ENCODE measurements at places on chromosomes 6 and 20.
A peak's percentile ranks its signal among the peaks of the same experiment; 100 is the strongest.

GRCh38 chr6:67802771-67803170 lies 832.3 kb upstream of the ADGRB3 start:
- DNase-seq: no peak

- no peak for DNase-seq
These were observed 5.9 kb upstream of the SLC13A3 start for GRCh38 chr20:46657137-46657536.

GRCh38 chr20:52578559-52578958 lies 387.0 kb upstream of the ZFP64 start:
- no peak for DNase-seq

- DNase-seq: peak; percentile 43
These were observed 25.8 kb downstream of the BHLHE23 start for GRCh38 chr20:62980970-62981369.

GRCh38 chr6:49462599-49462926 lies 490 bp downstream of the MMUT start:
- no peak for DNase-seq

DNA sequence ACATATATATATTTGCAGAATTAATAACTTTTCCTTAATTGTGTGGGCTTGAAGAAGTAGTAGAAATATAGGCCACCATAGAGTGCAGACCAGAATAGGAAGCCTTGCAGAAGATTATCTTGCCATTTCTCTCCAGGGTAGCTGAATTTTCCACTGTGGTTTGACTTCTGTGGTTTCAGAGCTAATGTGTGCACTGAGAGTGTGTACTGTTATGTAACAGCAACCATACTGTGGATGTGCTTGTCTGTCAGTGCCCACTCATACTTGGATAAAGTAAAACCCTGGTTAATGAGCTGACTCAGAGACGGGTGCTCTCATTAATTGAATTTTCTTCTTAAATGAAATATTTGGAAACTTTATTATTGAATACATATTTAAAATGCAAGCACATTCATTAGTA lies 57.2 kb downstream of the CEP43 start:
- no peak for DNase-seq

DNA sequence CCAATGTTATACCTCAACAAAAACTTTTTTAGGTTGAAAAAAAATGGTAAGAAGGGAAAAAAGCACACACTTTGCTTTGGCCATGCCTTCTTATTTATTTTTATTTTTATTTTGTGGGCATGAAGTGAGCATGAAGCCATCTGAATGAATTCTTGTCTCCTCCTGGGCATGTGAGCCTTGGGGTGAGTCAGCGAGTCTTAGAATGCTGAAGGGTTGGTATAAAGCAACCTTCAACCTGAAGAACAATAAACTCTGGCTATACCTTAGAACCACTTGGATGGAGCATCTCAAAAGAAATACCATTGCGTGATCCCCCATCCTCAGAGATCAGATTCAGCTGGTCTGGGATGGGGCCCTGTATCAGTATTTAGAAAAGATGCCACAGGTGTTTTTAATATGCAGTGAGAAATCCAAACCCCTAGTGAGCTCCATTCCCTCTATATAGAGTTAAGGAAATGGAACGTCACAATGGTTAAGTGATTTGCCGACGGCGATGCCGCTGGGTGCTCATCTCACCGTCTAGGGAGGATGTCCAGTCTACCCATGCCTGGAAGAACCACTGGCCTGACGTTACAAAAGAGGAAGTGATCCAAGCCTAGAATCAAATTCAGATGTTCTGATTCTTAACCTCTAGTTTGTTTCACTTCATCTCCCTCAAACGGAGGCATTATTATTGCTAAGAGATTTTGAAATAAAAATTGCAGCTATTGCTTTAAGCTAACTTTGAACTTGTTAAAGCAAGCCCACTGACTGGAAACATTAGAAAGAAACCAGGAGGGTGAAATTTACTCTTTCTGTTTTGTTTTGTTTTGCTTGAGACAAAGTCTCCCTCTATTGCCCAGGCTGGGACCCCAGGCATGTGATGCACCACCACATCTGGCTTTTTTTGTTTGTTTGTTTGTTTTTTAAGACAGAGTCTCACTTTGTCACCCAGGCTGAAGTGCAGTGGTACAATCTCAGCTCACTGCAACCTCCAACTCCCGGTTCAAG lies 67.1 kb downstream of the EDN1 start:
- DNase-seq: no peak

DNA sequence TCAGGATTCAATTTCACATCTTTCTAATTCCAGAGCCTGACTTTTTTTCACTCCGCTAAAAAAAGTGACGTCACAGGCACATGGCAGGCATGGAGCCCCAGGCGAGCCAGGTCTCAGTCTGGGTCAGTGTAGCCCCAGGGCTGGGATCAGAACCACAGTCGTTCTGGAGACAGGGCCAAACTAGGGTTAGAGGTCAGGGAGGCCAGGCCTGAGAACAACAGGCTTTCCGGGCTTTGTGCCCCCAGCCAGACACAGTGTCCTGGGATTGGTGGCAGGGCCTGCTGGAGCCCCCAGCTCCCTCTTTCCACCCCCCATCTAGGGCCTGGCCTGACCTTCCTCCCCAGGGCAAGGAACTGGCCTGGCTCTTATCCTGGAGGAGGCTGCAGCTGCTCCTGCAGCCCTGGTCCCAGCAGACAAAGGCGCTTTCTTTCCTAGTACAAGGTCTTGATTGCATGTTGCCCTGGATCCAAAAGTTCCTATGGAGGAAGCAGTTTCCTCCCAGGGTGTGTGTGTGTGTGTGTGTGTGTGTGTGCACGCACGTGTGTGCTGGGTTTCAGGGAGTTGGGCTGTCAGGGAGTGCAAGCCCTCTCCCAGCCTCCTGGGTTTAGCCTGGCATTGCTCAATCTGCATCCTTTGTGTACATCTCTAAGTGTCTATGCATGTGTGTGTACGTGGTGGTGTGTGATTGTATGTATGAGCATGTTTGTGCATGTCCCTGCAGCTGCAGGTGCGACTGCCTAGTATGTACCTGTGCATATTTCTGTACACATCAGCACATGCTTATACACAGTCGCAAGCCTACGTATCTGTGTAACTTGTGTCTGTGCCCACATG lies 26.5 kb upstream of the EMILIN3 start:
- DNase-seq: no peak

GRCh38 chr20:16107172-16107870 lies 465.9 kb downstream of the KIF16B start:
- no peak for DNase-seq

GRCh38 chr6:125899726-125900182 lies 56.8 kb upstream of the HINT3 start:
- DNase-seq: no peak

GRCh38 chr6:105759015-105759414 lies 327.1 kb upstream of the PRDM1 start:
- DNase-seq: no peak

GRCh38 chr20:58524814-58525213 lies 9.6 kb upstream of the APCDD1L start:
- no peak for DNase-seq

DNA sequence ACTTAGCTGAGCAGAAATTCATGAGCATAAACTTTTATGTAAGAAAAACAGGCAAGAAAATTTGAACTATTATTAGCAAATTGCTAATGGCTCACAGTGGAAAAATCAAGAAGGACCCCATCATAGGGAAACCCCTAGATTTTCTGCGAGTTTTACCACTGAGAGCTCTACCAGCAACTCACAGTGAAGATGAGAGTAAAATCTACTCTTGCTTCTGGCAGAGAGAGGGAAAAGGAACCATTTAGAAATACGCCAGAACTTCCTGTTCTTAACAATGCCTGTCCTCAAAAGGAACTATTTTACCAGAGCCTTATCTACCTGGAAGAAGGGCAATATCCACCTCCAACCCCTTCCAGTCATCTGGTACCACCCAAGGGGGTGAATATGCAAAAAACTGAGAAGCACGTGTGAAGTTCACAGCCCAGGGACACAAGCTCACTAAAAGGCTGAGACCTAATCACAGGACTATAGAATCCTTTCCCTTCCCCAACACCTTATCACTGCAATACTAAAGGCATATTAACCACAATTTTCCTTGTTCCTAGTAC lies 34.4 kb upstream of the ASF1A start:
- DNase-seq: no peak

DNA sequence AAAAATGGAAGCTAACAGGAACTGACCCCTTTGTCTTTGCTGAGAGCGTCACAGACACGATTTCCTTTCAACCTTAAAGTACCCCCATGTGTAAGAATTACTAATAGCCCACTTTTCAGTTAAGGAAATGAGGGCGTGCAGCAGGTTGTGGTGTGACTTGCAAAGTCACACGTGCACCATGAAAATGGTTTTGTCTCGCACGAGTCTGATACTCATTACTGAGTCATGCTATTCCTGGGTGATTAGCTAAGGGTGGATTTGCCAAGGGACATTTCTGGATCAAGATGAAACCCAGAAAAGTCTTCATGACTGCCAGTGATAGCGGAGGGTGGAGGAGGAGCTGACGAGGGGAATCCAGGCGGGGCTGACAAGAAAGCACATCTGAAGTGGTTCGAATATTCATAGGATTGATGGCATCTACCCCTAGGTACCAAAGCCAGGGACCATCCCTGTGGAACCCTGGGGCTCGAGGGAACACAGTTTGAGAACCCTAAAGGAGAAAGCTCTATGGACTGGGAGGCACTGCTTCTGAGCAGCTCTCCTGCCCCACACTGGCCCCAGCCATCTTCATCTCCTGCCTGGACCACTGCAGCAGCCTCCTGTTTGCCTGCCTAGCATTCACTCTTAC lies 12.1 kb upstream of the NFATC2 start:
- no peak for DNase-seq

DNA sequence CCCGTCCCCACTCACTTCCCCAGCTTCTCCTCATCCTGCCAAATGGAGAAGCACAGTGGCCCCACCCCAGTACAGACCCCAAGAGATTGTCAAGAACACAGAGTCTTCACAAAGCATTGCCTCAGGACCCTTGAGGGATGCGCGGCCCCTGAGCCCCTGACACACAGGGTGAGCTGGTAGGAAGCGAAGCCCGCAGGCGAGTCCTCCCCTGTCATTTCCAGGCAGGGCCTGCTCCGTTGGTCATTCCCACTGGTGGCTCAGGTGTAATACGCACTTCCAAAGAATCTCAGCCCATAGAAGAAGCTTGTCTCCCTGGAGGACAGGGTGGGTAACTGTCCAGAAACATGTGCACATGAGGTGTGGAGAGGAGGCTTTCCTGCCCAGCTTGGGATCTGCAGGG lies 404.2 kb downstream of the THBS2 start:
- no peak for DNase-seq

GRCh38 chr20:40657526-40657925 lies 31.5 kb downstream of the MAFB start:
- no peak for DNase-seq

GRCh38 chr20:10876558-10876957 lies 202.8 kb upstream of the JAG1 start:
- no peak for DNase-seq

DNA sequence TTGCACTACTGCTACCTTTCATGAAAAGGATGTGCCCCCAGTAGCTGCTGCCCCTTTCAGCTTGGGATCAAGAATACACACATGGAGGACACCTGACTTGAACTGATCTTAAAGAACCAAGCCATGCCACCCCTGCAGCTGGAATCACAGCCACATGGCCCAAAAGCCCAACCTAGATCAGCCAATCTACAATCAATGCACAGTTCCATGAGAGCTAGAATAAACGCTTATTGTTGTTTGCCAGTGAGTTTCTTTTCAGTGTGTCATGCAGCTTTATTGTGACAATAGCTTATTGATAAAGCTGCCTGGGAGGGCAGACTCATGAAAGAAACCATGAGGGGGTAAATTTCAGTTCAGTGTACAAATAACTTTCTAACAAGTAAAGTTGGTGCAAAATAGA lies 397.7 kb downstream of the PTPRT start:
- DNase-seq: no peak

GRCh38 chr20:20552076-20552475 lies 160.4 kb downstream of the RALGAPA2 start:
- no peak for DNase-seq

DNA sequence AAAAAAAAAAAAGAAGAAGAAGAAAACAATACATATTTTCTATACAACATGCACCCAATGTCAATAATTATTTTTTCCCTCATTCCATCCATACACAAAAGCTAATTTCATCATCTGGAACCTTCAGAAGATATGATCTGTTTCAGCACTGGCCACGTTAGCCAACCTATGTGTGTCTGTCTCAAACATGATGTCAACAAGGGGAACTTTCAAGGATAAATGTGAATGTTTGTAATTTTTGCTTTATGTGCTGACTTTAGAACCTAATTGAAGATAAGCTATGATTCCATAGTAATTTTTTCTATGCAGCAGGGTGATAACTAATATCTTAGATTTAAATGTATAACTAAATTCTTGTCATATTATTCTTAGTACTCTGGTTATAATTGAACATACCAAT lies 37.9 kb downstream of the IPCEF1 start:
- no peak for DNase-seq

GRCh38 chr6:134098276-134098675 lies 45.9 kb upstream of the SLC2A12 start:
- no peak for DNase-seq

GRCh38 chr6:45812922-45813321 lies 202.7 kb downstream of the CLIC5 start:
- DNase-seq: no peak

- no peak for DNase-seq
These were observed 3.7 kb downstream of the RNF39 start for GRCh38 chr6:30071858-30072257.

DNA sequence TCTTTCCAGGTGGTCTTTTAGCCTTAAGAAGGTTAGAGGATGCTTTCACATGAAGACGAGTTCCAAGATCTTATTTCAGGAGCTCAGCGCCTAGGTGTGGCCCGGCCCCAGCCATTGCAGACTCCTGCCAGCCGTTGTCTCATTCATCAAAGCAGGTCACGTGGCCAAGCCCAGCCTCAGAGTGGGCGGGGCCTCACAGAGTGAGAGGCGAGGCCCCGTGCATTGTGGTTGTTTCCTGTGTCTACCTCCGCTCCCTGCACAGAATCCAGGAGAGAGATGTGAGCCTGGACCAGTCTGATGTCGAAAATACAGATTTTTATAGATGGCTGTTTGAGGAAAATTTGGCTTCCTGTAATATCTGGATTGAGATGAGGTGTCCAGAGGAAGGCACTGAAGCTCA lies 49.2 kb upstream of the CST5 start:
- DNase-seq: peak; percentile 32

DNA sequence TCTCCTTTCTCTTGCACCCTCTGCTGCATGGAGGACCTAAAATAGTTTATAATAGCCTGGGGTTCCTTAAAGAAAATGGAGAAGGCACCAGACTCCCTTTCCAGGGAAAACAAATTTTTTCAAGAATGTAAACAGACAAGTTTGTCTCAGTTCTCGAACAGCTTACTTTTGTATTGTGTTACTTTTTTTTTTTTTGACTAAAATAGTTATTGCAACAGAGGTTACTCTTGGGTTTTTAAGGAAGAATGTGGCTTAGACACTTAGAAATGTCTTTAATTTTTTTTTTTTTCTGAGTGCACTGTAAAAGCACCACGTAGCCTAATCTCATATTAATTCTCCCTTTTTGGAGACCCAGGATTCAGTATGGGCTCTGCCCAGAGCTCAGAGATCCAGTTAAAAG lies 148.7 kb upstream of the CARMIL1 start:
- no peak for DNase-seq
